Calu3 (cell line): ENCODE measurements at places on chromosomes 4 and X. TPM values are rescaled to one million over a fixed set of nuclear protein-coding genes. Genes with fewer than 3 reads are reported as not detected.

DNA sequence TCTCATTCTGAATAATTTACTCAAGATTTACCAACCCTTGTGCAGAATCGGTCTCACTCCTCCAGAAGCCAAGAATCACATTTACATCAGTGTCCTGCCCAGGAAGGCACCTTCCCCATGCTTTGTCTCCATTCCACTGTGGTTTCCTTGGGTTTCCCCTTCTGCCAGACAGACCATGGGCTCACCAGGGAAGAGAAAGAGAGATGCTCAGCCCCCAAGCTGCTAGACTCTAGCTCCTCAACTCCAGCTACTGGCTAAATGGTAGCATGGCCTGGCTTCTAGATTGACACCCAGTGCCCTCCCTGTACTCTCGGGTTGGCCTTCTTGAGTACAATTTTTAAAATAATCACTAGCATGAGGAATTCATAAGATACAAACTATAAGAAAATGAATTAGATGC lies 12.9 kb downstream of the TLR10 start:
- H3K4me3 ChIP-seq = no peak overlapping the region
- H3K27me3 ChIP-seq = no peaks in the 10 kb centered on the region
- no peak overlapping the region for H3K27ac ChIP-seq
- H3K36me3 ChIP-seq = no peaks in the 10 kb centered on the region
- H3K4me1 ChIP-seq = no peaks in the 10 kb centered on the region
- no peak for DNase-seq

KLHL4 gene
- not detected in 2 replicates for total RNA-seq

GRCh38 chr4:186541801-186542200 lies 13.6 kb downstream of the MTNR1A start:
- peaks cover 5% of the 10 kb centered on the region for H3K27me3 ChIP-seq
- H3K4me1 ChIP-seq = no peaks in the 10 kb centered on the region
- H3K36me3 ChIP-seq = no peaks in the 10 kb centered on the region
- no peak overlapping the region for H3K4me3 ChIP-seq

DNA sequence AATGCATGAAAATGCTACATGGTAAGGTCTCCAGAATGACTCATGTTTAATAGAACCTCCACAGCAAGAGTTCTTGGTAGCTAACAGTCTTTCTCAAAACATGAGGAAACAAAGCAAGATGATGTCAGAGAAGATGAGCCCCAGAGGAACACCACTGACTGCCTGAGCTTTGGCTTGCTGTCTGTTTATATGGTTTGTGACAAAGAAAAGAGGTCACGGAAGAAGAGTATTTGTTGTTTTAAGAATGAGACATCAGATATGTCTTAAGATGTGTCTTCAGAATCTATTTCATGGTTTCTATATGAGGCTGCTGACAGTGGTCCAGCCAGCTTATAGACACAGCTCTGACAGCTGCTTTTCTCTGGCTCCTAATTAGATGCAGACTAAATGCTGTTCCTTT lies 18.8 kb upstream of the AREG start:
- H3K36me3 ChIP-seq = no peaks in the 10 kb centered on the region
- H3K4me1 ChIP-seq = peaks cover 10% of the 10 kb centered on the region
- H3K27ac ChIP-seq = no peak overlapping the region
- DNase-seq = no peak
- H3K27me3 ChIP-seq = no peaks in the 10 kb centered on the region
